ENCODE measurements at places on chromosomes 1 and 21.
A peak's percentile ranks its signal among the peaks of the same experiment; 100 is the strongest.

DNA sequence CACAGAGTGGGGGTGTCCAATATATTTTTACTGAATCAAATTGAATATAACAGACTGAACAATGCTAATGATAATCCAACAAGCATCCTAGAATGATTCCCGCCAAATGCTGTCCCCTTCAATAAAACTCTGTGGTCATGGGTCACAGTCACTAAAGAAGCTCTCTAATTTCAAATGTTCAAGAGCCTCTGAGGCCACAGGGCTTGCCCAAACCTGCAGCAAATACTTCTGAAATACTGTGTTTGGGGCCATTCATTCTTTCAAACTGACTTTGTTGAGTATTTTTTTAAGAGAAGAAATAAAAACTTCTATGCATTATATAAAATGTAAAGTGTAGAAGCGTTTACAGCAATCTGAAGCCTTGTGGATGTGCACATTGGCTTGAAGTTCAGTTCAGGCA, 7.6 kb upstream of the BEND5 start:
- no peak for DNase-seq

- no peak for DNase-seq
These were observed at the start of gene ADORA1 for GRCh38 chr1:203127666-203128430. Gene ADORA1 (plus strand): TSS chr1:203127726. CDS start chr1:203128842, 1,116 bp downstream.

- no peak for DNase-seq
These were observed 36.4 kb upstream of the STUM start for GRCh38 chr1:226512076-226512728.

GRCh38 chr1:68384321-68384813, 65.4 kb downstream of the RPE65 start:
- no peak for DNase-seq

- DNase-seq = no peak
These were observed 410.3 kb downstream of the SRGAP2C start for GRCh38 chr1:121595089-121595488.

- DNase-seq = no peak
These were observed 163.2 kb downstream of the SNX7 start for GRCh38 chr1:98824736-98825135.

GRCh38 chr1:119027759-119028158, 39.6 kb upstream of the TBX15 start:
- no peak for DNase-seq

DNA sequence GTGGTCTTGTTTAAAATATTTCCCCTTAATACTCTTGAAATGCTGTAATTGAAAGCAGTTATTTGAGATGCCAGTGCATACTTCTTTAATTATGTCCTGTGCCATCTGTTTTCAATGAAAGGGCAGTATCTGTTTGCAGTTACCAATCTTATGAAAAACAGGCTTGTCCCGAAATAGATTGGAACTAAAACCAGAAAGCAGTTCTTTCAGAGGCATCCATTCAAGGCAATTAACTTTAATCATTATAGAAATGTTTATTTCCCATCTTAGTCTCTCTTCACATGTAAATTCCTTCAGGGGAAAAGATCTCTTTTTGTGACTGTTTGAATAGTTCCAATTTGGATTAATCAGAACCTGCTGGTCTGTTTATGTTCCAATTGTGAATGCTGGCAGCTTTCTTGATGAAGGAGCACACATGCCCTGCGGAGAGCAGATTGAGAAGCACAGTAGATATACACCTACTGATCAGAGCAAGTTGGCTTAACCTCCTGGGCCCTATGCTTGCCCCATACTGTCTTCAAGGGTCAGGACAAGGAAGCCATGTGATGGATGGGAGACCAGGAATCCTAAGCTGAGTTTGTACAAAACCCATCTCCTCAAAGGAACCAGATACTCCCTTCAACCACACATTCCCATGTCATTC, 41.6 kb upstream of the MROH9 start:
- DNase-seq = no peak

- DNase-seq = no peak
These were observed 58.9 kb downstream of the TGFBR3 start for GRCh38 chr1:91827087-91827458.

DNA sequence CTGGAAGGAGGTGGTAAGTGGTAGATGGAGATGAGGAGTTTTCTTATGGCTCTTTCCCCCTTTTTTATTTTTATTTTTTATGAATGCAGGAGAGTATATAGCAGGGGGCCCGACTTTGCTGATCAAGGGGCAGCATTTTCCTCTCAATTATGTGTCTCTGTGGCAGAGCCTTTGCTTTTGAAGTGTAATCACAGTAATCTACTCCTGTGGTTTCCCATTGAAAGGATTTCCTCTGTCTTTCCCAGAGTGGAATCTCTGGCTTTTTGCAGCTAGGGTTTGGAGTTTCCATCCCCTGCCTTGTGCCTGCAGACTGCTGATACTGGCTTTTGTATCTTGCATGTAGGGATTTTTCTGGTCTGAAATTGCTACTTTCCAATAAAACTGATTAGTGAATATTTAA, 29.1 kb downstream of the ARID1A start:
- DNase-seq = no peak

- DNase-seq = peak; percentile 17
These were observed 598 bp upstream of the ADIPOR1 start for GRCh38 chr1:202958544-202959275.

DNA sequence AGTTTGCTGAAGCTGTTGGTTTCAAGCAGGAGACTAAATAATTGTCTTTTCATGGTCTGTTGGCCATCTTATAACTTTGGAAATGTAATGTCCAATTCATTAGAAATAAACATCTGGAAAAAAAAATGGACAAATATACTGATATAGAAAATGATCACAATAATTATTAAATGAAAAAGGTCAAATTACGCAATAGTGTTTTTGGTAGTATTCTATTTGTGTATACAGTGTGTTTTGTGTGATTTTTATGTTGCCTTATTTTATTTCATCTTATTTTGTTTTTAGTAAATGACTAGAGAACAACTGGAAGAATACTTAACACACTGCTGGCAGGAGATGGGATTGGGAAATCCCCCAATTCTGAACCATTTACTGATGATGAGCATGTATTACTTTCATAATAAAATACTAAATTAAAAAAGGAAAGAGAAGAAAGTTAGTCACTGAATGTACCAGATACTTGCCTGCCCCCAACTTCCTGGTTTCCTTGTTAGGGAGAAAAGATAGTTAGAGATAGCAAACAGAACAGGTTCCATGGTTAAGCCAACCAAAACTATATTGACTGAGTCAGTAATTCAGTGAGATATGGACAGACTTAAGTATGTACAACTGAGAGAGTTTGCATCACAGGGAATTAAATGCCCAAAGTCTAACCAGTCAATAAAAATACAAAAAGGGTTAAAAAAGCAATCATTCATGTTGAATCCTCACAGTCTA, 24.0 kb upstream of the SAMD13 start:
- DNase-seq = no peak

DNA sequence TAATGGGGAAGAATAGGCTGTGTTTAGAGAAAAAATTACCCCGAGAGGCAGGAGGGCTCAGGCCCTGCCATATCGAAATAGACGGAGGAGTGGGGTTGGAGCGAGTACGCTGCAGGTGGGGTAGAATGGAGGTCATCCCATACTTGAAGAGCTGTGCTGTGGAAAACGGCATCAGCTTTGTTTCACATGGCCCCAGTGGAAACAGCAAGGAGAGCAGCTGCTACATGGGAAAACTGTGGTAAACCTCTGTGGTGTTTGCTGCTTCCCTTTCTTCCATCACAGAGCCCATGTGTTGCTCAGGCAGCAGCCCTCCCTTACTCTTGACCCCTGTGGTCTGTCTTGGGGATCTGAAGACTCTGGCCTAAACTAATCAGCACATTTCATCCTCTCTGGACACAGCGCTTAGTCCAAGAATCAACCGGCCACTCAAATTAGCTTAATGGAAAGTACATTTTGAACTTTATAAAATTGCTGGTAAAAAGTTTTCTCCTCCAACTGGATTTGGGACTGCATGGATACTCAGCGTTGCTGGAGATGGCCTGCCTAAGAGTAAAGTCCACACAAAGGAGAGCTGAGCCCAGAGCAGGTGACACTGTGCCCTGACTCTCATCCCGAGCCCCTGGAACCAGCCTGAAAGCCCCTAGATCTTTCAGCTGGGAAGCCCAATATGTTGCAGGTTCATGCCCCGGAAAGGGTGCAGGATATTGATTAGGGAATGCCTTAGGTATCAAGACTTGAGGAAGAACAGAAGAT, 127.1 kb upstream of the GADD45A start:
- no peak for DNase-seq

- no peak for DNase-seq
These were observed 104.4 kb downstream of the PIK3R3 start for GRCh38 chr1:46027788-46028573.

DNA sequence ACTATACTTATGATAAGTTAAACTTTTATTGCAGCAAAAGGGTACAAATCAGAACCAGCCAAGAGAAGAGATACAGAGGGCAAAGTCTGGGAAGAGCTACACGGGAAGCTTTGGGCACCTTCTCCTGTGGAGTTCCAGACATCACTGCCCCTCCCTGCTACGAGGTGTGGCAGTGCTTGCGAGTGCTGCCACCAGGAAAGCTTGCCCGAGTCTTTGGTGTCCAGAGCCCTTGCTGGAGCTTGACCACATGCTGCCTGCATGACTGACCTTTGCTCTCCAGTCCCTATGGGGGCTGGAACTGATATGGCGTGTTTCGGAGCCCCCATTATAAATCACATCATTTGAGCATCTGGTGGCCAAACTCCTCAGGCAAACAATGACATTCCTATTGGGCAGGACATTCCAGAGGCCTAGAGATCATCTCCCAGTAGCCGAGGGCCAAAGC, 23.4 kb downstream of the PLEKHO1 start:
- no peak for DNase-seq

GRCh38 chr1:176897350-176898236, 266.9 kb downstream of the ASTN1 start:
- DNase-seq = no peak

DNA sequence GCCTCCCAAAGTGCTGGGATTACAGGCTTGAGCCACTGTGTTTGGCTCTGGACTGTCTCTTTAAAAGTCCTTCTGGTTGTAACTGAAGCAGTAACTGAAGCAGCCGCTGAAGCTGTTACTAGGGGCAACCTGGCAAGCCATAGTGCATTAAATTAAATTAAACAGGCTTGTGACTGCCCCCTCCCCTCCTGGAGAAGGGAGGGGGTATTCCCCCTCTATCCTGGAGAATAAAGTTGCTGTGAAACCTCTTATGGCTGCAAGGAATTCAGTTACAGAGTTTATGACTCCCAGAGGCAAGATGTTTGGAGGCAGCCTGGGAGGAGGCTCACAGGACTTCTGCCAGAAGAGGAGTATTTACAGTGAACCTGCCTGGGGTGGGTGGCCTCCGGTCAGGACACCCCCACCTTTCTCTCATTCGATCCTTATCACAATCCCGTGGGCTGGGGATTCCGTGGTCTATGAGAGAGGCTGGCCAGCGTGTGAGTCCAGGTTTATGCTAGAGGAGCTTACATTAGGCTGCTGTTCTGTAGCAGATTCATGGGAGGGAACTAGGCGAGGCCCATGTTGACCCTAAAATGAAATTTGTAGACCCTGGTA, 8.3 kb downstream of the TTC22 start:
- DNase-seq = no peak

DNA sequence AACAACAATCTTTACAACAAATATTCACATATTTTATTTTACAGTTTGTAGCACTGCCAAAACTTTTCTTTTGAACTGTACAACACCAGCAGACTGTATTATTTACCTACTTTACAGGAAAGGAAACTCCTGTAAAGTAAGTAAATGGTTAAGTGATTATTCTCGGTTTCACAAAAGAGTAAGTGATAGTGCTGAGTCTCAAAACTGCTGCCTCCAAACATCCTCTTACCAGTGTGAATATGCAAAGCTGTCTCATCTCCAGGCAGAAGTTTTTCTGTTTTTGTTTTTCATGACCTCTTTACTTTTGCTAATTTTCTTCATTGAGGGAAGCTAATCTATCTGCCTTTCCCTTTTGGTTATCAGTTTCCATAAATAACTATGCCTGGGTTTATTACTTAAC, 286.7 kb downstream of the SRGAP2C start:
- DNase-seq = no peak

- DNase-seq = no peak
These were observed 16.8 kb downstream of the UCK2 start for GRCh38 chr1:165844114-165844798.

DNA sequence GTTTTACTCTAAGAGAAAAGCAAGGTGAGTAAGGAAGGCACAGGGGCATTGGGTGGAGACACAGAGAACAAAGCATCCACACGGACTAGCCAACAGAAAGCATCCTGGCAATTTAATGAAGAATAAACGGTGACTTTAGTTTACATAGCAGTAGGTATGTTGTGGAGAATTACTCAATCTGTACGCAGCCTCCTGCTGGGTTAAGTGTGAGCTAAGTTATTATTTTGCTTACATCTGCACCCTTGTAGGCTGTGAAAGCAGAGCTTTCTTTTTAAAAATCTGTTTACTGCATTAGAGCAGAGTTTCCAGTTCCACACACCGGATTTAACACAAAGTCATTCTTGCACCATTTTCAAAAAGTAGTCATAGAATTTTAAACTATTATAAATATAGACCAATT, 144.5 kb downstream of the AKT3 start:
- DNase-seq = no peak

GRCh38 chr1:175471039-175471800, 272.2 kb downstream of the TNR start:
- DNase-seq = no peak

DNA sequence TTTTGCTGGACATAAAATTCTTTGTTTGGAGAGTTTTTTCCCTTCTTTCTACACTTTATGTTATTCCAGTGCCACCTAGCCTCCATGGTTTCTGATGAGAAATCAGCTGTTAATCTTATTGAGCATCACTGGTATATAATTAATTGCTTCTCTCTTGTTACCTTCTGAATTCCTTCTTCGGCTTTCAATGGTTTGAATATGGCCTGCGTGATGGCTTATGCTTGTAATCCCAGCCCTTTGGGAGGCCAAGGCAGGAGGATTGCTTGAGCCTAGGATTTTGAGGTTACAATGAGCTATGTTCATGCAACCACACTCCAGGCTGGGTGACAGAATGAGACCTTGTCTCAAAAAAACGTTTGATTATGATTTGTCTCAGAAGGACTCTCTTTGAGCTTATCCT, 13.0 kb upstream of the CNIH4 start:
- no peak for DNase-seq

DNA sequence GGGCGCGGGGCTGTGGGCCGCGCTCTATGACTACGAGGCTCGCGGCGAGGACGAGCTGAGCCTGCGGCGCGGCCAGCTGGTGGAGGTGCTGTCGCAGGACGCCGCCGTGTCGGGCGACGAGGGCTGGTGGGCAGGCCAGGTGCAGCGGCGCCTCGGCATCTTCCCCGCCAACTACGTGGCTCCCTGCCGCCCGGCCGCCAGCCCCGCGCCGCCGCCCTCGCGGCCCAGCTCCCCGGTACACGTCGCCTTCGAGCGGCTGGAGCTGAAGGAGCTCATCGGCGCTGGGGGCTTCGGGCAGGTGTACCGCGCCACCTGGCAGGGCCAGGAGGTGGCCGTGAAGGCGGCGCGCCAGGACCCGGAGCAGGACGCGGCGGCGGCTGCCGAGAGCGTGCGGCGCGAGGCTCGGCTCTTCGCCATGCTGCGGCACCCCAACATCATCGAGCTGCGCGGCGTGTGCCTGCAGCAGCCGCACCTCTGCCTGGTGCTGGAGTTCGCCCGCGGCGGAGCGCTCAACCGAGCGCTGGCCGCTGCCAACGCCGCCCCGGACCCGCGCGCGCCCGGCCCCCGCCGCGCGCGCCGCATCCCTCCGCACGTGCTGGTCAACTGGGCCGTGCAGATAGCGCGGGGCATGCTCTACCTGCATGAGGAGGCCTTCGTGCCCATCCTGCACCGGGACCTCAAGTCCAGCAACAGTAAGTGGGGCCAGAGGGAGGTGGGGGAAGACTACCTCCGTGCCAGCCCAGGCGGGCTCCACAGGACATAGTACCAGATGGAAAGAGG, 808 bp downstream of the MAP3K21 start:
- DNase-seq = no peak

- DNase-seq = no peak
These were observed 30.0 kb upstream of the RBM15 start for GRCh38 chr1:110309139-110309538.

Measured in activated naive CD4-positive, alpha-beta T cell (primary cell).